ENCODE measurements at places on chromosomes 1 and 21. TPM values are rescaled to one million over a fixed set of nuclear protein-coding genes. Genes with fewer than 3 reads are reported as not detected.

DNA sequence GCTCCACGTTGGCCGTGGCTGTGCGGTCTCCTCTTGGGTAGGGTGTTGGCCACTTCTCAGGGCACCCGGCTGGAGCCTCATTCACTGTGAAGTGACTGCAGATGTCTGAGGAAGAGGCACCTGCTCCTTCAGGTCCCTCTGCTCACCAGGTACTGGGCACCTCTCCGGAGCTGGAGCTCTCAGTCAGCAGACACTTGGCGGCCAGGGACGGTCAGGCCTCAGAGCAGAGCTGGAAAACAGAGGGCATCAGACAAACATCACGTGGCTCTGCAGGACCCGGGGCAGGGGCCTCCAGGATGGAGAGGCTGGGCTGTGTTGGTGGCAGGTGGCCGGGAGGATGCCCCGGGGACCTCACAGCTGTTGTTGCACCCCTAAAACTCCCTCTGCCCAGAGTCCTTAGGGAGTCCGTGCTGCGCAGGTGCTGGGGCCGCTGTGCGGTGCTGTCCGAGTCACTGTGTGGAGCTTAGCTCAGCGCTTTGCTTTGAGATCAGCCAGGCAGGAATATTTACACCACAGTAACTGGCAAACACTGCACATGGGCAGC, 59.7 kb downstream of the SLX9 start:
- no peak for DNase-seq

The TRPM2 gene
- total RNA-seq: 1.2 TPM

- no peak for DNase-seq
Observed at GRCh38 chr1:207672522-207673130, 27.7 kb downstream of the CR1L start.

DNA sequence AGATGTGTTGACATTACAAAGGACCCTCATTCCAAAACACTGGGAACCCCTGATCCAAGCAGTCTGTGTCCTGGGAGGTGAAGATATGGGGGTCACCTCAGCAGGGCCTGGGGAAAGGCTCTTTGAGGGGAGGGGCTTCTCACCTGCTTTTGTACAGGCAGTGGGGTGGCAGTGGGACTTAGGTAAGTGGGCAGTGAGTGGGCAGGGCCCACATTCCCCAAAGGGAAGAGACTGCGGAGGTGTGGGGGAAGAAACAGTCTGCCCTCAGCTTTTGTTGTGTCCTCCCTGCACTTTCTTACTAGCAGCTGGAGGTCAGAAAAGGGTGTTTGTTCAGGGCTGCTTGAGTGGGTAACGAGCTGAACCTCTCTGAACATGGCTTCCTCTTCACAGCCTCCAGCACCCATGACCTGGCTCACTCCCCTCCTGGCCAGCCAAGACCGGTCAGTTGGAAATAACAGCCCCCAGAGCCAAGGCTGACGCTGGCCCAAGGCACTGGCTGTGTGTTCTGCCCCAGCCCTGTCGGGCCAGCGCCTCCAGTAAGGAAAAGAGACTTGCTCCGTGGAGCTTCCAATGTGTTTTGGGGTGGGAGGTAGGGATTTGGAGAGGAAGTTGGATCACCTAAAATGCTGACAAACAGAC, 173.5 kb downstream of the PSMG1 start:
- DNase-seq: no peak

The TSPEAR gene
- 0.21 TPM for total RNA-seq

DNA sequence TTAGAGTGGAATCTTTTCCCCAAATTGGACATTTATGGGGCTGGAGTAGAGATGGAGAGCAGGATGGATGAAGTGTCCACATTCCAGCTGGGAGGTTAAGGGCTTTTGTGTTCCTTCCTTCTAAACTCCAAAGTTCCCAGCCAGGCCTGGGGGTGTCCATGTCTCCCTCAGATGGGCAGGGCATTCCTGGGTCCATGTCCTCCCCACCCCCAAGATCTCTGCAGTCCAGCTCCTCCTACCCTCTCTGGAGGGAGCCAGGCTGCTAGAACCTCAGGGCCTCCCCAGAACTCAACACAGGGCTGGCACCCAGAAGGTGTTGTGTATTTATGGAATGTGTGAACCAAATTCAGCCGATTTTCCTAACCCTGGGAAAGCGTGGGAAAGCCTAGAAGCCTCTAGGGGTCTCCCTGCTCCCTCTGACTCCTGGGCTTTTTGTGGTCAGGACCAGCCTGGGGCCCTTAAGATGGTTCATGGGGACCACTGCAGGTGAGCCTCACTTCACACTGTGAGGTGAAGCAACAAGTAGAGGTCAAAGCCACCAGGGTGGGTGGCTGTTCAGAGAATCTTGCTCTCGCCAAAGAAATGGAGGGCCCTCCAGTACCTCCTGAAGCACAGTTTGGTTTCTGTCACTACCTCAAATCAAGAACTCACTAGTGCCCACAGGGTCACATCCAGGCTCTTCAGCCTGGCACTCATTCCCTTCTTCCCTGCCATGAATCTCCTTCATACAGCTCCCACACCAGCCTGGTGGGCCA, 54.8 kb downstream of the GLIS1 start:
- no peak for DNase-seq

- DNase-seq: no peak
Observed at GRCh38 chr1:87958201-87958600, 629.5 kb downstream of the LMO4 start.

The CELA3B gene
- total RNA-seq: not detected

The KAZN gene
- 8.4 TPM for total RNA-seq

- DNase-seq: no peak
Observed at GRCh38 chr1:183993132-183993531, 44.4 kb downstream of the COLGALT2 start.

GRCh38 chr1:57109883-57110282, 144.1 kb upstream of the C8B start:
- no peak for DNase-seq

GRCh38 chr1:226717256-226717909, 21.7 kb downstream of the ITPKB start:
- DNase-seq: no peak

- DNase-seq: no peak
Observed at GRCh38 chr1:67736750-67737149, 51.7 kb downstream of the GADD45A start.

DNA sequence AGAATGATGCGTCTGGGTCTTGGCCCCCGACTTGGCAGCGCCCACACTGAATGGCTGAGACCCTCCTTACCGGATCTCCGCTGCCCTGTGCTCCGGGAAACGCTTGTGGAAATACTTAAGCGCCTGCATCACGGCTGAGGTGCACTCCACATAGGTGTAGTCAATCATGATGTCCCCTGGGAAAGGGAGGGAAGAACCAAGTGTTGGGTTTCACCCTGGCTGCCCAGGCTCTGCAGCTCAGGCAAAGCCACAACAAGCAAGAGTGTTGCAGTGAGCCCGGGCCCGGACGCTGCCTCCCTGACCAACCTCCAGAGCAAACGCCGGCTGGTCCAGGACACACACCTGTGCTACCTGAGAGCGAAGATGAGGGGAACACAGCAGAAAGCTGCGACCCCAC, 21.5 kb upstream of the SPATC1L start:
- DNase-seq: no peak

GRCh38 chr1:45079533-45079932, 67.5 kb downstream of the UROD start:
- DNase-seq: no peak

- DNase-seq: no peak
Observed at GRCh38 chr1:40075266-40075665, 21.8 kb downstream of the PPT1 start.

The OTUD3 gene
- total RNA-seq: 11.8 TPM

DNA sequence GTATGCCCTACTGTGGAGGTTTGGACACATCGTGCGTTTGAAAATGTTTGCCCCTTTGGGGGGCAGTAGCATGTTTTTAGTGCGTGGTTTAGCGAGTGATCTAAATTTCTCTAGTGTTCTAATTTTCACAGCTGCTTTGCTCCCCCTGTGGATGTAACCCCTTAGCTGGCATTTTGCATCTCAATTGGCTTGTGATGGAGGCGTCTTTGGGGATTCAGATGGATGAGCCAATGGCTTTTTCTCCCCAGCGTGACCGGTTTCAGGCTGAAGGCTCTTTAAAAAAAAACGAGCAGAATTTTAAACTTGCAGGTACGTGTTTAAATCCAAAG, 836 bp downstream of the CDC7 start:
- DNase-seq: no peak

The SHC1 gene
- total RNA-seq: 61.2 TPM

GRCh38 chr1:173554089-173554488, 48.8 kb downstream of the SLC9C2 start:
- no peak for DNase-seq

- no peak for DNase-seq
Observed at GRCh38 chr1:14862114-14862771, 263.8 kb downstream of the KAZN start.

DNA sequence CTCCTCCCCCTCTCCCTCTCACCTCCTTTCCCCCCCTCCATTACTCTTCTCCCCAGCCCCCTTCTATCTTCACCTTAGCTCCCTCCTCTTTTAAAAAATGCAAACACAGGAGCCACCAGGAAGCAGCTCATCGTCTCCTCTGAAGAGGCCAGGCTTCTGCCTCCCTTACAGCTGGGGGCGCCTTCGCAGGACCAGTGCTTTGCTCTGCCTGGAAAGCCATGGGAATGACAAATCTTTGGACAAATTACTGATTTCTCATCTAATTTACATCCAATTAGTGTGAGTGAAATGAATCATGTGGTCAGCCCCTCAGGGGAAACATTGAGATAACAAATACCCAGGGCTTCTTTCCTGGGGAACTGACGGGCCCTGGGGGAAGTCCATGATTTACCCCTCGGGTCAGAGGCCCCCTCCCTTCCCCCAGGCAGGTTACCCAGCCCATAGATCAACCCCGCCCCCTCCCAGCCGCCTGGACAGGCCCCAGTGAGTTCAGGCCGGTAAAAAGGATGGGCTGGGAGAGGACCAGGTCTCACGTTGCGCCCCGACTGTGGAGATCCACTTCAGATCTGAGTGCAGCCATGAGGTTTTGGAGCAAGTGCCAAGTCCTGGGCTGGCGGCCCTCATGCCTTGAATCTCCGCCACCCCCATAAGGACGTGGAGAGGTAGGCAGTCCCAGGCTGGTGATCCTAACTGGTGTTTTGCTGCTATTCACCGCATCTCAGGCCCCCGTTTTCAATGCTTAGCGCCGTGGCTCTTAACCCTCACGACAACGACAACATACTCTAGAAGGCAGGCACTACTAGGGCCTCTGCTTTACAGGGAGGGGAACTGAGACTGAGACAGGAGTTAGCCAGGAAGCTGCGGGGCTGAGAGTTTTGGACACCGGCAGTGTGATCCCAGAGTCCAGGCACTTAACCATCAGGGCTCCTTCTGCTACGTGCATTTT, 300.8 kb downstream of the RRAGC start:
- DNase-seq: no peak

DNA sequence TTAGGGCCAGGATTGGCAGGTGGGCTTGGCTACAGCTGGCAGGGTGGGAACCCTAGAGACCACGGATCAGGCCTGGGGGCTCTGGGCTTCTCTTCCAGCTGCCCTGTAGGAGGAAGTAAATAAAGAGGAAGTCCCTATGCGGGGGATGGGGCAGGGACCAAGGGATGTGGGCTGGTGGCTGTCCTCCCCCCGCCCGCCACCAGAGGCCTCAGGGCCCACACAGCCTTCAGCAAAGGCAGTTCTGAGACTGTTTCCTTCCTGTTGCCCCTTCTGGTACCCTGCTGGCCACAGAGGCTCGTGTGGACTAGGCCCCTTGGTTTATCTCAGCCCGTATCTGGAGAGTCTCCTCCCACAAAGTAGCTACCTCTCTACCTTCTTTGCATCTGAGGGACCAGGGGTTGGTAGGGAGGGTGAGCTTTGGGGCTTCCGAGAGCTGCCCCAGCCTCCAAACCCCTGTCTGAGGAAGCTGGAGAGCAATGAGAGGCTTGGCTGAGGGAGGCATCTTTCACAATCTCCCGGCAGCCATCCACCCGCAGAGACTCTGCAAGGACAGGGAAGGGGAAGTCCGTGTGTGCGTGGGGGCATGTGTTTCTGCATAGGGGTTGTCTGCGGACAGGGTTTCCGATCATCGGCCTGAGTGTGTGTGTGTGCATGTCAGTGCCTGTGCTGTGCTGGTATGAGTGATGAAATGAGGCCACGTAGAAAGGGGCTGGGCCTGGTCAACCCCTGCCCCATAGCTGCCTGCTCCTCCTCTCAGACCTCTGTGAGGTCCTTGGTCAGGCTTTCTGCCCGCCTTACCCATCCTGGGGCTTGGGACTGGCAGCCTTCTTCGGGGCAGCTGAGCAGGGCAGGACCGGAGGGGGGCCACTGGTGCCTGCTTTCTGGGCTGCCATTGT, 12.5 kb downstream of the RPS6KA1 start:
- no peak for DNase-seq

DNA sequence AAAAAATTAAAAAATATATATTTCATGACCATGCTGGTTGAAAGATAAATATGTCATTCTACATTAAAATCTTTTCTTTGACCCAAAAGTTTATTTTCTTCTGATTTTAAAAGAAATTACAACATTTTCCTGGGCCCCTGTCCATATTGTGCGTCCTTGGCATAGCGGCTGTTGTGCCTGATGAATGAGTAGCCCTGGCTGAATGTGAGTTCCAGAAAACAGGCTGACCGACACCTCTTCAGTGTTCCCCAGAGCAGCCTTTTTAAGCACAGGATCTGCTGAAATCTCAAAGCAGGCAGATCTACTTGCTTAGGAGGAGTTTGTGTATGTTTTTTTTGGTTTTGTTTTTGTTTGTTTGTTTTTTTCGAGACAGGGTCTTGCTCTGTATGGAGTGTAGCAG, 19.7 kb downstream of the KIAA1614 start:
- DNase-seq: no peak

The ARHGEF16 gene
- 3.3 TPM for total RNA-seq

The FCGR1A gene
- 10.4 TPM for total RNA-seq

DNA sequence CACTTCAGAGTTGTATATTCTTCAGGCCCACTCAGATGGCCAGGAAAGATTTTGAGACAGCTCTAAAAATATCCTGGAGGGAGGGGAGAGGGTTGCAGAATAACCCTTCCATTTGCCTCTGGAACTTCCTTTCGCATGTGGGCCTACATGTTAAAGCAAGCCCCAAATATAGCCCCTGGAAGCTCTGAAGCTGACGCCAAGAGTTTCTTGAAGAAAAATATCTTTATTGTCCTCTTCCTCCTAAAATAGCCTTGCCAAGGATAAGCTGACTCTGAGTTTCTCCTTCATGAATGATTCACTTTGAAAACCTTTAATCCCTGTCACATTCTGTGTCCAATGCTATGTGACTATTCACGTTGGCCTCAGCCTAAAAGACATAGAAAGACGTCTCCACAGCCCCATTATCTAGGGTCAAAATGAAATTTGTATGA, 6.4 kb downstream of the C1orf116 start:
- no peak for DNase-seq

The ADGRL2 gene
- total RNA-seq: 185 TPM

The KCNJ15 gene
- 11.4 TPM for total RNA-seq

- no peak for DNase-seq
Observed at GRCh38 chr21:25752416-25752815, 17.6 kb downstream of the GABPA start.

- peak; percentile 50 for DNase-seq
Observed at GRCh38 chr21:41878831-41879189, 334 bp downstream of the PRDM15 start.

The LORICRIN gene
- not detected for total RNA-seq

The PIK3R3 gene
- total RNA-seq: 16.2 TPM

DNA sequence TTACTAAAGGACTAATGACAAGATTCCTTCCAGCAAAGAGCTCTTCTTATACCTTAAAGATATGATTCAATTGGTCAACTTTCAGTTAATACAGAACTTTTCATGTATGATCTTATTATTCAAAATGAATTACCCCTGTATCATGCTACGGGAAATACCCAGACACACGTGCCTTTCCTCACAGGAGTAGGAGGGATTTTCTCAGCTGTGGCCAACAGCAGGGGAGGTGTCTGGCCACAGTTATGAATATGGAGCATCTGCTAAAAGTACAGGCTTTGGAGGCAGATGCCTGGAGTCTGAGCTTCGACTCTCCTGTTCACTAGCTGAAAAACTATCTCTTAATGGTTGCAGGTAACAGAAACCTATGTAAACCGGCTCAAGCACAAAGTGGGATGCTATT, 53.6 kb downstream of the KIAA1614 start:
- no peak for DNase-seq
